Activated CD8-positive, alpha-beta memory T cell treated with anti-CD3 and anti-CD28 coated beads for 48 hours (primary cell): ENCODE measurements at places on chromosomes 16 and 17.

DNA sequence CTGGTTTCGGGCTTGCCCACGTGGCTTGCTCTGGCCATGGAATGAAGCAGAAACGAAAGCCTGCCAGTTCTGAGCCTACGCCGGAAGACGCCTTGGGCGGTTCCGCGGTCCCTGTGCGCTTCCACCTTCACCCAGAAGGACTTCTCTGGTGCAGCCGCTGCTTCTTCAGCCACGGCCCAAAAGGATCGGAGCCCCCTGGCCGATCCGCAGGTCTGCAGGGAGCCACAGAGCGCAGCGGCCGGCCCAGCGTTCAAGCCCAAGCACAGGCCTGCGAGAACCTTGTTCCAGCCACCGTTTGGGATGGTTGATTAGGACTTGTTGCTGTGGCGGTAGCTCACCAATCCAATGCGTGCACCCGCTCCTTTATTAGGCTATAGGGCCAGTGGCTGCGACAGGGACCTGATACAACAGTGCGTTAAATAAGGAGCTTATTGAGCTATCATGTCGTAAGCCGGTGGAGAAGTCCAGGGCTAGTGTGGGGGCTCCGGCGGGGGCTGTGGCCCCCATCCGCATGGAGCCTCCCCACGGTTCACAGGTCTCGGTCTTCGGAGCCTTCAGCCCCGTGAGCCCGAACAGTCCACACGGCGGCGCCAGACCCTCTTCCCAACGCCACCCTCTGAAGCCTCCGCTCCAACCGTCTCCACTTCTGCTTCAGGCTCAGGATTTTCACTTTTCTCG, 10.2 kb upstream of the MPP2 start:
- DNase-seq = no peak

DNA sequence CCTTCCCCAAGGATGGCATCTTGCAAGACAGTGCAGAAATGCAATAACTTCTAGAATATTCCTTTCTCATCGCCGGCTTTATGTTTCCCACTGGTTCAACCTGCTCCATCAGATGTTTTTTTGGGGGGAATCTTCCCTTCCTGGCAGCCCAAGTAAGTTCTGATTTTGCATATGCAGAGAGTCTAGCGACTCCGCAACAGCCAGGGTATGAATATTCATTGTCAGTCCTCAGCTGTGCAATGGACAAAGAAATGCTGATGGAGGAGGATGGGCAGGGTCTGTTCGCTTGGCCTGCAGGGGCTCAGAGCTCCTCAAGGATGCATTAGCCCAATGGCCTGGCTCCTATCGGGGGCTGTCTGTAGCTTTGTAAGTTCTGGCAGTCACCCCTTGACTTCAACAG, 358.8 kb upstream of the CCL2 start:
- no peak for DNase-seq

DNA sequence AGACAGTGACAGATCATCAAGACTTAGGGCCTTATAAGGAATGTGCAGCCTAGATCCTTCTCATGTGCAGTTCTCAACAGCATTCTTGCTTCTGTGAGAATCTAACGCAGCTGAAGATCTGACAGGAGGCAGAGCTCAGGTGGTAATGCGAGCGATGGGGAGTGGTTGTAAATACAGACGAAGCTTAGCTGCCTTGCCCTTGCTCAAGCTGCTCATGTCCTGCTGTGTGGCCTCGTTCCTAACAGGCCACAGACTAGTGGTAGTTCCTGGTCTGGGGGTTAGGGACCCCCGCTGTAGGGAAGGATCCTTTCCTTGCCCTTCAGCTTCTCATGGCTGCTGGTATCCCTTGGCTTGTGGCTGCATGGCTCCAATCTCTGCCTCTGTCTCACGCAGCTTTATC, 10.3 kb upstream of the NTN1 start:
- DNase-seq = no peak

- no peak for DNase-seq
Observed at GRCh38 chr17:77618731-77619130, 339.8 kb upstream of the TNRC6C start.

GRCh38 chr17:18946536-18946935, 5.4 kb upstream of the SLC5A10 start:
- DNase-seq = no peak

DNA sequence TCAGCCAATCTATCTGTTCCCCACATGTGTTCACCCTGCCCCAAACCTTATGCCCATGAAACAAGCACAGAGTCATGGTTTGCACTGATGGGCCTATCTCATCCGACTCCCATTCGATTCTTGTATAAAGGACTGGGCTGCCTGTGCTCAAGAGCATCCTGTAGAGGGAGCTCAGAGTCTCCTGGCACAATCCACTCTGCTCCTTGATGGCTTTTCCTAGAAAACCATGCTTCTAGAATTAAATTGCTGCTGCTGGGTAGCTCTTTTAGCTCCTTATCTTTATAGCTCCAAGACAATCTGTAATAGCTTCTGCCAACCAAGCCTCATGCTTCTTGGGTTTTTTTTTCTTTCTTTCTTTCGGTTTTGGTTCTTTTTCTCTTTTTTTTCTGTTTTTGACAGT, 9.7 kb downstream of the ZNF19 start:
- no peak for DNase-seq

DNA sequence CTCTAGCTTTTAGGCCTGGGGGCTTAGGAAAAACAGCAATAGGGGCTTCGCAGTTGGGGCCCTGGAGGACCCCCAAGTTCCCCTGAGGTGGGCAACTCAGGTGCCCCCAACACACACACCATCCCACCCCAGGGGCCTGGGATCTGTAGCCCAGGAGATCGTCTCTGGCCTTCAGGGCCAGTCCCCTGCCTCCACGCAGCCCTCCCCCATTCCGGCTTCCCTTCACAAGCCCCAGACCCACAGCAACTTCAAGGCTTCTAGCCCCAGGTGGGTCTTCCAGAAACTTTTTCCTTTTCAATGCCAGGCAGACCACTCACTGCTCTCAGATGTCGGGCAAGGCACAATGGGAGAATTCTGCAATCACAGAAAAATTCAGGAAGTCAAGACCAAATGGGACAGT, 79.4 kb downstream of the C16orf78 start:
- no peak for DNase-seq

DNA sequence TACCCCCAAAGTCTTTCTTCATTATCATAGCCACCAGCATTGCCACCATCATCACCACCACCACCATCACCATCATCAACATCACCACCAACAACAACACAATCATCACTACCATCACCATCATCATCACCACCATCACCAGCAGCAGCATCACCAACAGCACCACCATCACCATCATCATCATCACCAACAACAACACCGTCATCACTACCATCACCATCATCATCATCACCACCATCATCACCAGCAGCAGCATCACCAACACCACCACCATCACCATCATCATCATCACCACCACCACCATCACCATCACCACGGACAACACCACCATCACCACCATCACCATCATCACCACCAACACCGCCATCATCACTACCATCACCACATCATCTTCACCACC, 500 bp upstream of the TMEM114 start:
- DNase-seq = no peak

DNA sequence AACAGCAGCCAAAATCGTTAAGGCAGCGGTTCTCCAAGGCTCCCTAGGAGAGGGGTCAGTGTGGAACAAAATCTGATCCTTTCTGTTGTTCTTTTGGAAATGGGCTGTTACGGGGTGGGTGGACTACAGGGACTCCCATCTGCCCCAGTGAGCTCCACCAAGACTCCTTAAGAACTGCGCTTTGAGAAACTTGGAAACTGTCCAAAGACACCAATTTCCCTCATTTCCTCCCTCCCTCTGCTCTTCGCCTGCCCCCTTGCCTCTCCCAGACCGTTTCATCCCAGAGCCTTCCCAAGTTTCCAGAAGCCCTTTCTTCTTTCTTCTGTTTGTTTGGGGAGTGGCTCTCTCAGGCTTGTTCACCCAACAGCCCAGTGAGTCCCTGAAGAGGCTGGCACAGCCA, 205.4 kb downstream of the COPRS start:
- DNase-seq = no peak

DNA sequence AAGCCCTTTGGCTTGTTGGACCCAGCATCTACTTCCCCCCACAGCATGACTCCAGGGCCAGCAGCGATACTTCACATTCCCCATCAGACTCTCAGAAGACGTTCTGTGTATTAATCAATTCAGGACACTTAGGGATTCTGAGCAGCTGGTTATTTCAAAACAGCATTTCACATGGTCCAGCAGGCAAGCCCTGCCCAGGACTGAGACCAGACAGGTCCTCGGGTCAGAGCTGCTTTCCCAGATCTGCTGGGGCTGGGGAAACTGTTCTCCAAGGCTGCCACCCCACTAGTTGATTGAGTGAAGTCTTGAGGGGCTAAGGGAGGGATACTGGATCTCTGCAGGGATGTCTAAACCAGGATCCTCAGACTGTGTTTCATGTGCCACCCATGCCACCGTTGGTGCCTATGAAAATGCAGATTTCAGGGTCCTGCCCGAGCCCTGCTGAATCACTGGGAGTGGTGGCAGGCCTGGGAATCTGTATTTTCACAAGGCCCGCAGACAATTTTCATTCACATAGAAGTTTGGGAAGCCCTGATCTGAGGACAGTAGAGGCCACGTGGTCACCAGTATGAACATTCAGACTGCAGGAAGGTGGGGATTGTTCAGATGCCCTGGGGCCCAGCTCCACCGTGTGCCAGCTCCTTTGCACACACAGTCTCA, 40.6 kb upstream of the CDH5 start:
- DNase-seq = no peak

DNA sequence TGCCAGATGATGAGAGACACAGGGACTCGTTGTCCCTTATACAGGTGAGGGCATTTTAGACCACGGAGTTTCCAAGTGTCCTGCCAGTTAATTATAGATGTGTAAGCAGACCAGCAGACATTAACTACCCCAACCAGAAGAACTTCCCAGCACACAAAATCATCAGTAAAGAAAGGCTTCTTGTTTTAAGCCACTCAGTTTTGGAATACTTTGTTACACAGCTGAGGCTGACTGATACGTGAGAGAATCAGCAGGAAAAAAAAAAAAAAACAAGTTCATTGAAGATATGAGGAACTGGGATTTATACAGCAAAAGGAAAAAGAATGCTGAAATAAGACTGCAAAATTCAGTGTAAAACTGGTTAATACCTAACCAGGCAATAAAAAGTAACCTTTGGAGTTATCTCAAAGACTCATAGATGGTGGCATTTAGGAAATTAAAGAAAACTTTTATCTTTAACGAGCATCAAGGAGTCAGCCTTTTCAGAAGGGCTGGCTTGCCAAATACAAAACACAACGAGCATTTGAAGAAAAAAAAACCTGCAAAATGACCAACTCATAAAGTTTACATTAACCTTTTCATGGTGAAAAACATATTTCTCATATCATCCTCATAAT, 28.1 kb downstream of the TMEM238L start:
- DNase-seq = no peak

- no peak for DNase-seq
Observed at GRCh38 chr16:56691885-56692284, 9.6 kb downstream of the MT1X start.

DNA sequence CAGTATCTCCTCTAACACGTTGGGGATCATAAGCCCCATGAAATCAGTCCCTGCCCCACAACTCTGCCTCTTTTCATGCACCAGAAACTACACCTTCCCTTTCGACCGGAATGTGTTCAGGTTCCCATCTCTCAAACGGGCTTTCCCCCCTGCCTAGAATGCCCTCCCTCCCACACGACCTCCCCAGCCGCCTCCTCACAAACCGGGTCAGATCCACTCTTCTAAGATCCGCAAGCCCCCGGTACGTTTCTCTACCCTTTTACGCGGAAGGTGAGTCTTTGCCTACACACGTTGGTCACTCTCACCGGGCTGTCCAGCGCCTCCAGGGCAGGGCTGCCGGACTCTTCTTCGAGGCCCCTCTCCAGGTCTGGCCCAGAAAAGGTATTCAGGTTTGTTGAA, 708 bp downstream of the DHX33 start:
- no peak for DNase-seq

- DNase-seq = no peak
Observed at GRCh38 chr17:39562976-39563375, 44.7 kb downstream of the NEUROD2 start.

GRCh38 chr17:15038656-15039055, 226.5 kb downstream of the PMP22 start:
- no peak for DNase-seq

- DNase-seq = no peak
Observed at GRCh38 chr16:56921571-56921970, 10.4 kb upstream of the HERPUD1 start.

DNA sequence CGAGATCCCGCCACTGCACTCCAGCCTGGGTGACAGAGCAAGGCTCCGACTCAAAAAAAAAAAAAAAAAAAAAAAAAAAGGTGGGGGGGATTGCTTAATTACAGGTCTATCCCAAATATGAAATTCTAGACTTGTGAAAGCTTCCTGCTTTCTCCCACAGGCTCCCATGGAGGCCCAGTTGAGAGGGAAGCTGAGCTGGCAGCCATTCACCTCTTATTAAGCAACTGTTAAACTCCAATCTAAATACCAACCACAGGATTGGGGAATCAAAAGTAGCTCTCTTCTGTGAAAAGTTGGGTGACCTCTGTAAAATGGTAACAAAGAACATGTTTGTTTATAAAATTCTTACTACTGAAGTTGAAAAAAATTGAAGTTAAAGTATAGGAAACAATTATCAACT, 45.8 kb upstream of the STAC2 start:
- DNase-seq = no peak

GRCh38 chr16:28188085-28188916, 23.5 kb downstream of the XPO6 start:
- no peak for DNase-seq

DNA sequence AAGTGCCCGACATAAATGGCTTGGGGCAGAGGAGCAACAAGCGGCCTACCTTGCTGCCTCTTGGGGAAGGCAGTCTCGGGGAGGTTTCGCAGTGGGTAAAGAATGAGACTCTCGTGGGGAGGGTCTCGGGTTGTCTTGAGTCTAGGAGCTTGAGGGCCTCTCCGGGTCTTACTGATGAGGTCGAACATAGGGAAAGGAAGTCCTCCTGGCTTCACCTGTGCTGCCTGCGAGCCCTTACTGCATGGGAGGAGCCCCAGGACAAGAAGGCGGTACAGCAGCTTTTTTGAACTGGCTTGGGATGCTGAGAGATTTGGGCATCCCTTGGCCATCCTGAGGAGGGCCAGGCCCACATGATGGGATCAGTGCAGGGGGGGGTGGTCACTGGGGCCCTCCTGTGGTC, 71.4 kb downstream of the SPECC1 start:
- DNase-seq = no peak

DNA sequence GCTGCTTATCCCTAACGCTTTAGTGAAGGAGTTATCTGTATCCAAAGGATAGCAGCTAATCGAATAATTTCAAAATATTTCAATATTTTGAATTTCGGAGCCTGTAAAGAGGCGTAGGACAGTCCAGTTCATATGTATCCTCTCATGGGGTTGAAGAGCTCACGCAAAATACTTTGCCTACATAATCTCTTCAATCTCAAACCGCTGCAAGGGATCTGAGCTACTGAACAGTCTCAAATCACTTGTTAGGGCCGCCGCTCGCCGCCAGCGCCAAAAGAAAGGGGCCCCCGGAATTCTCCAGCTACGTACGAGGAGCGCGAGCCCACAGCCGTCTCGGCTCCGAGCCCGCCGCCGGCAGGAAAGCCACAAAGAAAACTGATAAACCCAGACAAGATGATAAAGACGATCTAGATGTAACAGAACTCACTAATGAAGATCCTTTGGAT, 601 bp upstream of the RFWD3 start:
- DNase-seq = peak; percentile 13

- DNase-seq = no peak
Observed at GRCh38 chr16:85104821-85105391, 7.4 kb downstream of the CIBAR2 start.

- DNase-seq = peak; percentile 49
Observed at GRCh38 chr16:89217388-89218191, at the start of gene ZNF778. Gene ZNF778, plus strand, starts transcription at chr16:89217703. Its CDS starts 3,425 bp downstream, at chr16:89221128.
